ENCODE measurements at places on chromosomes 2 and 18.
A peak's percentile ranks its signal among the peaks of the same experiment; 100 is the strongest.

- no peak for DNase-seq
Measured at GRCh38 chr2:236169741-236170589, 1.8 kb upstream of the GBX2 start.

DNA sequence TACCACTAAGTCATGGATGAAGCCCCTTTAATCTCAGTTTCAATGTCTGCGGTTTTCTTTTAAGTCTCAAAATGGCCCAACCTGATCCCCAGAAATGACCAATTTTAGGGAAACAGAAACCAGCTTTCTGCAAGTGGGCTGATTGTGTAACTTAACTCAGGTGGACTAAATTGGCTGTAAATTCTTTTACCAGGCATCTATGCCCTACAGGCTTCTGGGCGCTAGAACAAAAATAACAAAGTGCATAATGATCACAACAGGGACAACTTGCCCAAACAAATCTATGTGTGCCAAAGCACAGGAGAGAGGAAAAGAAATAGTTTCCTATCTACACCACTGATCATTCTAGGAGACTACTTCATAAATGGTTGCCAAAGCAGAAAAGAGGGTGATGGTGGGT lies 112.3 kb upstream of the SETBP1 start:
- no peak for DNase-seq

DNA sequence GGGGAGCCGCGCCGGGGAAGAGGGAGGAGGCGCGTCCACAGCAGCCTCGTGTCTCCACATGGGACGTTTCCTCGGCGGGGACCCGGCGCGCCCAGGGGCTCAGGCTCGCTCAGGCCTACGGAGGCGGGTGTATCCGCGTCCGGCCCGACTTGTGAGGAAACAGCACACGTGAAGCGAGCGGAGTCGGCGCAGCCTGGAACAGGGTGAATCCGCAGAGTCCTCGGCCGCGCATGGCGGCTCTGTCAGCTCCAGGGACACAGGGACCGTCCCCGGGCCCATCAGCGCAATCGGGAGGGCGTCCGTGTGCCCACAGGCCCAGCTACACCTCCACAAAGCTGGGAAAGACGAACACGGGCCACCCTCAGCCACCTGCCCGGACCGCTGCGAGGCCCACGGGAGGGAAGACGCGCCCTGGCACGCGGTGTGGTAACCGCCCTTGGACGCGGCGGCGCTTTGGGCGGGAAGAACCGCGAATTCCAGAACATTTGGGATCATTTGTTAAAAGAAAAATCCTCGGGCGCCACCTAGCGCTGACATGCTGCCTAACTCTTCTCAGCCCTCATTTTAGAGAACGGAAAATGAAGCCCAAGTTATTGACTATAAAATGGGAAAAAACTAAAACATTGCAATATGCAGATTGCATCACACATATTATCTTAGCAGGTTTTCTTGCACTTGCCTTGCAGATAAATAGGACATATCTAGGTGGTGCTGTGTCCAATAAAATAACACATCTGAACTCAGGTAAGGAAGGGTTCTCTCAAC lies 40.4 kb downstream of the TMEM18 start:
- peak; percentile 36 for DNase-seq

GRCh38 chr2:9110346-9110884 lies 96.2 kb upstream of the ASAP2 start:
- DNase-seq: no peak

DNA sequence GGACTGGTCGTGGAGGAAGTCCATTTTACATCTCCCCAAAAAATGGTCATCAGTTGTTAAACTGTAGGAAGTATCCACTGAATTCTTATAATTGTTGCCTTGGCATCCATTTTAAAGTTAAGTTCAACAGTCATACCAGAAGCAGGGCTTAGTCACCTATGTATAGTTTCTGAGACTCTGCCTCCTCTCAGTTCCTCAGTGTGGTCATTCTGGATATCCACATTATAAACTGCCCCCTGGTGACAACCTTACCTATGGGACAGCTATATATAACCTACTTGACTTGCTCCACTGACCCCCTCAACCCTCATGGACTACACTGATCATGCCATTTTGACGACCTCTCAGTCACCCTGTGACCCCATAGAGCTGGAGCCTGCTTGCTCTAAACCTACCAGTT lies 617.0 kb downstream of the LRP1B start:
- no peak for DNase-seq

GRCh38 chr2:13768274-13768673 lies 864.2 kb upstream of the LRATD1 start:
- no peak for DNase-seq

DNA sequence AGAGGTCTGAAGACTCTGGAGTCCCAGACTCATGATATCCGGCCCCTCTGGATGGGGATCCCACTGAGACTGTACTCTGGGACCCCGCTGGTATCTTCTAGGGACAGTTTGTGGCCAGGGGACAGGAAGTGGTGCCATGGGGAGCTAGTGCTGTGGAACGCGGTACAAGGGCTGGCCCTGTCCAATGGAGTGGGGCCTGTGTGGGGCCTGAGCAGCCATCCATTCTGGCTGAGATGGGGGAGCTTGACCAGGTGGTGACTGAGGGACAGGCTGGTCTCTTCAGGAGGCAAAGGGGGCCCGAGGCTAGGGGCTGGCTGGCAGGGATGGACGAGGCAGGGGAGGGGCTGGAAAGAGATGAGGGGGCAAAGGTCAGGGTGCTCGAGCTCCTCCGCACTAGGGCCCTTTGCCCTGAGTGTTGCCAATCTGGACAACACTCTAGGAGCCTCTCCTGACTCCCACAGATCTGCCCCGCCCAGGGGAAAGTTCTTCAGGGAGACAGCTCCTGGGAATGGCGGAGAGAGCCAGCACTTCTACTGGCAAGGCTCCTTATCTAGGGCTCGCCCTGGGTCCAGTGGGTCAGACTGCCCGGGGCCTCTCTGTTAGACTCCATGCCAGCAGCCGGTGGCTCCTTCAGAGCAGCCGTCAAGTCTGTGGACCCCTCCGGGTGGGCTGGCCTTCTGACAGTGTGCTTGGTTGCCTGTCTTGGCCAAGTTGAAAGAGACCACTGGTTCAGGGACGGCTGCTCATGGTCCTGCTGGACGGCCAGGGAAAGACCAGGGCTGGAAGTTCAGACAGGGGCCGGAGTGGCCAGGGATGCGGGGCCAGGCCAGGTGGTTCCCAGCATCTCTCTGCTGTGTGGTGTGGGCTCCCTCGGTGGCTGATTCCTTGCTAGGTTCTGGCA lies 12.3 kb downstream of the MALL start:
- no peak for DNase-seq

DNA sequence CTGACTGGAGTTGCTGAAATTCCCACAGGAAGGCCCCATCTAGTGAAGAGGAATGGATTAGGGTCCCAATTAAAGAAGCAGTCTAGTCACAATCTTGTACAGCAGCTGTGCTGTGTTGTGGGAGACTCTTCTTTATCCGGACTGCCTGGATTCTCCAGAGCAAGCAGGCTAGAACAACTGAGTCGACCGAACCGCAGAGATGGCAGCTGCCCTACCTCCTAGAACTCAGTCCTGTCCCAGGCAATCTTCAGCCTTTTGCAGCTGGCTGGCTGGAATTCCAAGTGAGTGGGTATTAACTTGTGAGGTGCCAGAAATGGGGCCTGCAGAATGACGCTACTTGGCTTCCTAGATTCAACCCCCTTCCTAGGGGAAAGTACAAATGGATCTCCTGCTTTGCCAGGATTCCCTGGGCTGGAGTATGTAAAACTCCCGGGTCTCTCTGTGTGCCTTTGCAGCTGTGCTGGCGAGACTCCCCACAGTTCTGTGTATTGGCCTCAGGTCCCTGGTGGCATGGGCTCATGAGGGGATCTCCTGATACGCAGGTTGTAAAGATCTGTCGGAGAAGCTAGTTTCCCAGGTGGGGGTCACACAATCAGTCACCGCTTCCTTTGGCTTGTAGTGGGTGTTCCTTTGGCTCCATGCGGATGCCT lies 1952.6 kb upstream of the LRRTM1 start:
- no peak for DNase-seq

DNA sequence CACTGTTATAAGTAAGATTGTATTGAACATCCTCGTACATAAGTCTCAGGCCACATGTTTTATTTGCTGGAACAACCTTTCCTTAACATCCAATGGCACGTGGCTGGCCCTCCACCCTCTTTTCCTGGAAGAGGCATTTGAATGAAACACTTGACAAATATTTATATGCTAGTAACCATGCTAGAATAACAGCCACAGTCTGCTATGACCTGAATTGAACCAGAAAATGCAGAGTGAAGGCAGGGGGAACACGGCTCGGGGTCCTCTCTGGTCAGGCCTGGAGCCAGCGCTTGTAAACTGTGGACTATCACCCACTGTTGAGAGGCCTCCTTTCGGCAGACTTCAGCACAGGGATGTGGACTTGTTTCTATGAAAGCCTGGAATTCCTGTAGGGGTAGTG lies 198.2 kb upstream of the COPS8 start:
- no peak for DNase-seq

GRCh38 chr2:18656048-18656447 lies 66.7 kb upstream of the NT5C1B start:
- DNase-seq: no peak

- DNase-seq: no peak
Measured at GRCh38 chr2:128538396-128538795, 219.7 kb upstream of the HS6ST1 start.

DNA sequence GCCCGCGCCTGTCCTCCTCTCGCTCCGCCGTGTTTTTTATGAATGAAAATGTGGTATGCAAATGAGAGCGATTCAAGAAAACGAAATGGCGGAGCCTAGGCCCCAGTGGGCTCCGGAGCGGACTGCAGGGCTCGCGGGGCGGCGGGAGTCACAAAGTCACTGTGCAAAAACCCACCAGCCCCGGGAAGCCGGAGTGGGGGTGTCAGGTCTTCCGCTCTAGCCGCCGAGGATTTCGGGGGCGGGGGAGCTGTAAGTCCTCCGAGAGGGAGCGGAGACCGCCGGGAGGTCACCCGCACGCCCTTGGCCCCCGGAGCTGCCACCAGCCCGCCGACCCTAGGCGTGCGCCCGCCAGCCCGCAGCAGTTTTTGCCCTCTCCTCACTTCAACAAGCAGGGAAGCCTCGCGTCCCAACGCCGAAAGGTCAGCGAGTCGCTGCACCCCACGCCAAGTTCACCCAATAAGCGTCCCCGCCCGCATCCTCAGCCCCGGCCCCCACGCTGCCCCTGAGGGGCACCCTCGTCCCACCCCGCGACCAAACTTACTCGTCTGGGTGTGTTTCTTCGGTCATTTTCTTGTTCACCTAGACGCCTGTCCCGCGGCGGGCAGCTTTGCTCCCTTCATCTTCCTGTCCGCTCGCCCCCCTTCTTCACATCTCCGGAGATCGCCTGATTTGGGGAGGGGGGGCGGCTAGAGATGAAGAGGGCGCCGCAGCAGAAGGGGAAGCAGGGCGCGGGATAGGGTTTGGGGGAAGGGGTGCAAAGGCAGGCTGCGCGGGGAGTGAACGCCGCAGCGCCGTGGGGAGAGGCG lies 775 bp downstream of the SPRED2 start:
- DNase-seq: peak; percentile 68

DNA sequence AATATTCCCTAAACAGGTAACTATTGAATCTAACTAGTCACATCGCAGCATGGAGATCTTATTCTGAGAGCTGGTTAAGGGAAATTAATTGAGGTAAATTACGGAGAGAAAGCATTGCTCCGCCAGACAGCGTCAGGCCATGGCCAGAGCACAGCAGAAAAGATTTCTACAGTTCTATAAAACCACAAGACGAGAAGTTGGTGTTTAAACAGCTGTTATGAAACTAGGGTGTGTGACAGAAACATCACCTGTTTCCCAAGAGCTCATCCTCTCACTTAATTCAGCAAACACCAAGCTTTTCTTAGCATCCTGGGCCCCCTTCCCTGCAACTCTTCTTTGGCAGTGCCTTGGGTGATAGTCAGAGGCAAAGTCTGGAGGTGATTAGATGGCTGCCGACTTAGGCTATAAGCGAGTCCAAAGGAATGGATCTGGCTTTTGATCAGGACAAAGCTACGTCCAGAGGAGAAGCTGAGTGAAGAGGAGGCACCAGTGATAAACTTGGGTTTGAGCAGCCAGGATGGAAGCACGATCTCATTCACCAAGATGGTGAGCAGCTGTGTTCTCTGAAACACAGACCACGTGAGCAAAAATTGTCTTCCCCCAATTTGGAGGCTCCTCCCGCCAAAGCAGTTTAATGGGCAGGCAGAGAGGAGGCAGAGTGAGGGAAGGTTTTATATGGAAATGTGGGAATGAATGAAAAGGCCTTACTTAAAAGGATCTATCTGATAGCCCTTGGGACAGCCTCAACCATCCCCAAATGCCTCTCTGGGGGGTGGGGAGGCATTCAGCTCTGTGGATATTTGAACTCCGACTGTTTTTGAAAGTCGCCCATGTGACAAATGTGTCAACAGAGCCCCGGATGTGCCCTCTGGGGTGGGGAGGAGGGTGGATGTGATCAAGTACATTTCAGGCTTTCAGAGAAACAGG lies 57.8 kb downstream of the PKDCC start:
- DNase-seq: peak; percentile 74

DNA sequence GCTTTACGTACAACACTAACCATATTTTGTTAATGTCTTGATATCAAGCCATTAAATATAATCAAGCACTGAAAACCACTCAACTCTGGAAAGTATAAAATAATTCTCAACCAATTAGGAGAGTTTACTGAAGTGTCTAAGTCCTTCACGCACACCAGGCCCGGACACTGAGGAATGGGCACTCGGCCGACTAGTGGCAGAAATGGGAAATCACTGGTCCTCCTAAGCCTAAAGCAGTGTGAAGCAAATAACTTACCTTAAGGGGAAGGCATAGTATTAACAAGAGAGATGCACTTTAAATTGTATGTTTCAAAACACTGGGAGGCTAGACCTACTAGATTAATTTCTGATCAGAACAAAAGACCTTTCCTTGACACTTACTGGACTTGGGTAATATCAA lies 45.7 kb downstream of the FAM210A start:
- no peak for DNase-seq

- DNase-seq: no peak
Measured at GRCh38 chr2:101305492-101306078, 2.9 kb downstream of the RNF149 start.

DNA sequence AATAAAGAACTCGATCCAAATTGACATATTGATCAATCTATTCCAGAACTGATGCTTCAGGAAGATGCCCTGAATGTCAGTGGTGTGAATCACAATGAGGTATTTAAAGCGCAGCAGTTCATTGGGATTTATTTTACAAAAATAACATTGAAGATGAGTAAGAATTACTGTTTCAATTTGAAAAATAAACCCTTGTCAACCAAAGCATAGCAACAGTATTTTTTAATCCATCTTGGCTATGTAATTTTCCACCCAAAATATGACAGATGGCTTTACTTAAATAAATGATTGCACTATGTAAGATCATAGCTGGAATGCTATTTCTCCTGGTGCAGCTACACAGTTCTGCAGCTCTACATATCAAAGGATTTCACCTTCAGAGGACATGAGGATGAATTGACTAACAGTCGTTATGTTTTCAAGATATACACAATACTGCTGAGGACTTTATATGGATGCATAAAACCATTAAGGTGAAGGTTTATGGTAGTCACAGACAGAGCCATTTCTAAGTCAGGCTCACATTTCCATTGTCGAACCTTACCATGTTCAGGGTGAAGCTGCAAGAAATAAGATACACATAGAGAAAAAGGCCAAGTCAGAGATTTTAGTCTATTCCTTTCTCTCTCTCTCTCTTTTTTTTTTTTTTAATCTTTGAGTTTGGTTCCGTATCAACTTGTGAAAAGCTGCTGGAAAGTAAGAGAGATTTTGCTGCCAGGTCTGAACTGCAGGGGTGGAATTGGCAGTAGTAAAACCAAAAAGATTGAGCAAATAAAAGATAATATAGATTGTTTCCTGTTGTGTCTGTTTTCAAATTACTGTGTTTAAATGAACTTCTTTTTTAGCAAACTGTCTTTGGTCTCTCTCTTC lies 398.0 kb upstream of the CDH20 start:
- no peak for DNase-seq
